ENCODE measurements at places on chromosomes 5 and 9.
A peak's percentile ranks its signal among the peaks of the same experiment; 100 is the strongest.

- no peak for DNase-seq
Observed at GRCh38 chr5:133321833-133322420, 270.1 kb downstream of the HSPA4 start.

DNA sequence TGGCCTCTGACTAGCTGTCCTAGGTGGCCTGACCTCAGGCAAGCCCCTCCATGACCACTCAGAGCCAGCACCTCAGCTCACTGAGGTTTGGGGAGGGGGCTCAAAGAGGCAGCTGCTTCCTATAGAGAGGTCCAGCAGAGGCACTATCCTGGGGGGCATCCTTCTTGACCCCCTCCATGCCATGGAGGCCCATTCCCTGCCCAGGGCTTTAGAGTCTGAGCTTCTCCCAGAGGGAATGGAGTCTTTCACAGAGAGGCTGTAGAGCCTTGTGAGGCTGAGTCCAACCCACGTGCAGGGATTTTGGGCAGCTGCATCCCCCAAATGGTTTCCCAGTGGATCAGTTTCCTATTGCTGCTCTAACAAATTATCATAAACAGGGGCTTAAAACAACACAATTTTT lies 16.9 kb downstream of the IRF1 start:
- no peak for DNase-seq

GRCh38 chr5:55913466-55914413 lies 62.6 kb downstream of the IL31RA start:
- no peak for DNase-seq

GRCh38 chr9:107739601-107740082 lies 250.1 kb upstream of the KLF4 start:
- peak; percentile 8 for DNase-seq

GRCh38 chr5:157273131-157273556 lies 7.2 kb downstream of the CYFIP2 start:
- DNase-seq = no peak

DNA sequence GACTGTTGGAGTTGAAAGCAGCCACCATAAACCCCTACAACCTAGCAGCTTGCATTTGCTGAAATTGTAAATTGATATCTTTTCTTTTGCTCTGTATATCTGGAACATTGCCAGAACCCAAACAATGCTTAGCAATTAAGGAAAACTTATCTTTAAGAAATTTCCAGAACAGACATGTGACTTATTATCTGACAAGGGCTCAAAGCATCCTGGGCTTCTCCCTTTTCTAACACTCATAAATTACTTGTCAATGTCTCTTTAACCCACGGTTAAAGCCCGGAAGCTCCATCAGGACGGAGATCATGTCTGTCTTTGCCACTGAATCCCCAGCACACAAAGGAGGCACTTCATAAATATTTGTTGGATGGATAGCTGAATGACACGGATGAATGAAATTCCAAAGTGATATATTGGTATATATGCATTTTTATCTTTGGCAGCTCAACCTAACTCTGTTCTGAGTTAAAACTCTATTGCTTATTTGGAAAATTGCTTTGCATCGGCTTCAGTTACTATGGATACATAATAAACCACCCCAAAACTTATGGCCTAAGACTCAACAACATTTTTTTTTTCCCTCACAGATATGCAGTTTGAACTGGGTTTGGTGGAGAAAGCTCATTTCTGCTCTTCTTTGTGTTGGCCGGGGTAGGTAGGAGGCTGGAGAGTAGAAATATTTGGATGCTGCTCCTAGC lies 103.1 kb upstream of the CLINT1 start:
- DNase-seq = no peak

DNA sequence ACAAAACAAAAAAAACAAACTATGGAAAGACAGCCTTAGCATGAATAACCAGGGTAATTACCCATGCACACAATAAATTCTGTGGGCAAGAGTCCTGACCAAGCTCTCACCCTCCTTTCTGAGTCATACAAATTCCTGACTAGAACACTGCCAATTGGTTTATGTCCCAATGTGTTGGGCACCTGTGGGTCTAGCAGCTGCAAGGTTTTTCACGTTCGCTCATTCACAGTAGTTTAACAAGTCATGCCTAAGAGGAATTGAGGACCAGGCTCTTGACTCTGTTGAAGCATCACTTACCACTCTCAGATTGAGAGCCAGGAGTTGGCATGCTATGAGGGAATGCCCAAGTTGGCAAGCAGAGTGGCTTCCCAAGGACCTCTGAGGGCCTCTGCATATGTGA lies 205.5 kb upstream of the SLC24A2 start:
- no peak for DNase-seq

DNA sequence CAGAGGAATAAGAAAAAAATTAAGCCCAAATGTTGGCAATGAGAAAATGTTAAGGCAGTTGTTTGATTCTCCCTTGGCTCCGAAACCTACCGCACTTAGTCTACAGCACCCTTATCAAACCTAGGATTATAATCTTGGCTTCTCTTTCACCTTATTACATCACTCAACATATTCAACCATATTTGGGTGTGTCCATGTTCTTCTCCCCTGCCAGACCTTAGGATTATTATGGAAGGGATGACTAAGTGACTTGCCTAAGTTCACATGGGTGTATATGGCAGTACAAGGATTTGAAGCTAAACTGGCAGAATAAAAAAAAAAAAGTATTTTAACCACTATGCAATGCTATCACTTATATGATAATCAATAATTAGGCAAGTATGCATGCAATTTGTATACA lies 76.4 kb downstream of the PLK2 start:
- no peak for DNase-seq

GRCh38 chr5:175823731-175824525 lies 47.5 kb upstream of the CPLX2 start:
- DNase-seq = no peak

- no peak for DNase-seq
Observed at GRCh38 chr9:87464110-87464991, 33.3 kb upstream of the DAPK1 start.

DNA sequence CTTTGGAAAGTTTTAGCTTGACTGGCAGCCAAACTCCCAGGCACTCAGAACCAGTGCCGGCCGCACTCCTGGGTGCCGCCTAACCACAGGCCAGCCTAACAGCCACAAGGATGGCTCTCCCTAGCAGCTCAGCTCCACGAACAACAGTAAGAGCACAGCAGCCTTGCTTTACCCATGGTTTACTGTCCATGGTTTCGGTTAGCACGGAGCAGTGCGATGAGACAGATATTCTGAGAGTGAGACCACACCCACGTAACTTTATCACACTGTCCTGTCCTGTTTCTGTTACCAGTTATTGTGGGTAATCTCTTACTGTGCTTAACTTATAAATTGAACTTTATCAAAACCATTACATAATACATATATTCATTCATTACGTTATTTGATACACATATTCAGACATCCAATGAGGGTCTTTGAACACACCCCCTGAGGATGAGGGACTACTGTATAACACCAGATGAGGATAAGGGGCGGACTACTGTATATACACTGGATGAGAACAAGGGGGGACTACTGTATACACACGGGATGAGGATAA lies 12.4 kb downstream of the CLPTM1L start:
- DNase-seq = no peak

DNA sequence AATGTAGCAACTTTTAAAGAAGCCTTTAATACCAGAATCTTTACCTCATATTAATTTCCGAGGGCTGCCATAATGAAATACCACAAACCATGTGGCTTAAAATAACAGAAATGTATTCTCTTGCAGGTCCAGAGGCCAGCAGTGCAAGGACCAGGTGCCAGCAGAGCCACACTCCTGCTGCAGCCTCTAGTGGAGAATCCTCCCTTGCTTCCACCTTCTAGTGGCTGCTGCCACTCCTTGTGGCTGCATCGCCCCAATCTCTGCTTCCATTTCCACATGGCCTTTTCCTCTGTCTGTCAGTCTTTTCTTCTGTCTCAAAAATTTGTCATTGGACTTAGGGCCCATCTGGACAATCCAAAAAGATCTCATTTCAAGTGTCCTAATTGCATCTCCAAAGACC lies 401.5 kb downstream of the EFNA5 start:
- no peak for DNase-seq
